ENCODE measurements at places on chromosomes 3 and 15.

DNA sequence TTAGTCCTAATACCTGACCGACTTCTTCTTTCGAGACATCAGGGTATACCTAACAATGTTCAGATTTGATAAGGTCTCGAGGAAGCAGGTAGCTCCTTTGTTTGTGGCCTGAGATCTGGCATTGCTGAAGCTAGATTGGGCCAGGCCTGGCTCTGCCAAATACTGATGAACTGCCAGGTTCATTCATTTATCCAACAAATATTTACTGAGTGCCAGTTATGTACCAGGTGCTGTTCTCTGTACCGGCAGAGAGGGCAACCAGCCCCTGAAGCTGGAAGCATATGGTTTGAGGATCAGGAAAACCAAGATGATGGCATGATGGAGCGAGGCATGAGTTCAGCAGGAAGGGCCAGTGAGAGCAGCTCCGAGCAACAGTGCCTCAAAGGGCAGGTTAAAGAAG is 196.2 kb upstream of the NSMCE3 start:
- DNase-seq = no peak

DNA sequence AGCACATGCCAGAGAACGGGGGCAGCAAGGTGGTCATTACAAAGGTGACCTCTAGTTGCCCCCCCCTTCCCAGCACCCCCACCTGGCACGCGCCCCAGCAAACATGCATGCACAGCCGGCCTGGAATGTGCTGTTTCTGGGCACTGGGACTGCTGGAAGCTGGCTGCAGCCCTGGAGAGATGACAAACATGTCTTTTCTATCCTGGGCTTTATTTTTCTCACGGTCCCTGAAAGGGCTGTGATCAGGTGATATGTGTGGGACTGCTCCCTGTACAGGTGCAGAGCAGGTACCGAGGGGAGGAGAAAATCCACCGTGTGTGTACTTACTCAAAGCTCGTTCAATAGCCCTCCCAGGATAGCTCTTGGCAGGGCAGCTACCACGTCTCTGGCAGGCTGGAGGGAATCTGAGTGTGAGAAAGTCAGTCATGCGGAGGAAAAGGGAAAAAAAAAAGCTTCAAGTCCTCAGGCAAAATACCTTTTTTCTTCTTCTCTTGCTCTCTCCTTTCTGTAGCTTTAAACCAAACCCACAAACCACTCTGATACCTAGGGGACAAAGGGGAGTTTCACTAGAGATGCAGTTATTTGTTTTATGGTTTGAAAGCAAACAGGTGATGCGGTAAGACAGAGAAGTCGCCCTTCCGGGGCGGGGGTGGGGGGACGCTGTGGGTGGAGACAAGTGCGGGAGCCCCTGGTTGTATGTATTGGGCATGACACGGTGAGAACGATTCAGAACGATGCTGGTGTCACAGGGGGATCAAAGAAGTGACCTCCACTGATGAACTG is 5.0 kb upstream of the HES1 start:
- DNase-seq = no peak

GRCh38 chr15:96053031-96053780 is 277.3 kb upstream of the NR2F2 start:
- DNase-seq = peak; percentile 30

- no peak for DNase-seq
Observed at GRCh38 chr3:63231643-63232042, 46.5 kb upstream of the SYNPR start.

DNA sequence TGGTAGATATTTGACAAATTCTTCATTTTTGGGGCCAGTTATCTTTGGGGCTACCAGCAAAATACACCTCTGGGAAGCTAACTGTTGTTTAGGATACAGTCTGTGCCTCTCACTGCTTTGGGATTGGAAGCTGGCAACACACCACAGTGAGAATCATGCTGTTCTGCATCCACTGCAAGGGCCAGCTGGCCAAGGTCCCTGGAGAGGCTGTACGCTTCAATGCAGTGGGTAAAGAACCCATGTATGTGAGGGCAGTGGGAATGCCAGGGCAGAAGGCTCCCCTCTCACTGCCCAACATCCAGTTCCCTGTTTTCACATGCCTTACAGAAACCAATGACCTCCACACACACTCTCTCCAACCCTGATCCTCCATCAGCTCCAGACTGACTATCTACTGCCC is 20.1 kb downstream of the ZDHHC3 start:
- no peak for DNase-seq

- no peak for DNase-seq
Observed at GRCh38 chr3:176590722-176591121, 606.6 kb downstream of the TBL1XR1 start.

GRCh38 chr15:73286311-73286710 is 82.4 kb downstream of the HCN4 start:
- DNase-seq = no peak
